Uterus (tissue), 4 donors: ENCODE measurements at places on chromosomes 3 and 15. TPM values are rescaled to one million over a fixed set of nuclear protein-coding genes. Genes with fewer than 3 reads are reported as not detected.

The STRIT1 gene
- total RNA-seq: not detected

The XIRP1 gene
- not detected for total RNA-seq

The BTLA gene
- total RNA-seq: not detected

The CCDC54 gene
- total RNA-seq: not detected

The CHL1 gene
- total RNA-seq: 64.8 TPM

- DNase-seq: no peak
- no peaks in the 10 kb centered on the region for H3K4me1 ChIP-seq
- no peak overlapping the region for H3K27ac ChIP-seq
- H3K36me3 ChIP-seq: no peaks in the 10 kb centered on the region
- H3K4me3 ChIP-seq: no peak overlapping the region
Observed at GRCh38 chr15:24933716-24934115, 21.1 kb upstream of the SNRPN start.

DNA sequence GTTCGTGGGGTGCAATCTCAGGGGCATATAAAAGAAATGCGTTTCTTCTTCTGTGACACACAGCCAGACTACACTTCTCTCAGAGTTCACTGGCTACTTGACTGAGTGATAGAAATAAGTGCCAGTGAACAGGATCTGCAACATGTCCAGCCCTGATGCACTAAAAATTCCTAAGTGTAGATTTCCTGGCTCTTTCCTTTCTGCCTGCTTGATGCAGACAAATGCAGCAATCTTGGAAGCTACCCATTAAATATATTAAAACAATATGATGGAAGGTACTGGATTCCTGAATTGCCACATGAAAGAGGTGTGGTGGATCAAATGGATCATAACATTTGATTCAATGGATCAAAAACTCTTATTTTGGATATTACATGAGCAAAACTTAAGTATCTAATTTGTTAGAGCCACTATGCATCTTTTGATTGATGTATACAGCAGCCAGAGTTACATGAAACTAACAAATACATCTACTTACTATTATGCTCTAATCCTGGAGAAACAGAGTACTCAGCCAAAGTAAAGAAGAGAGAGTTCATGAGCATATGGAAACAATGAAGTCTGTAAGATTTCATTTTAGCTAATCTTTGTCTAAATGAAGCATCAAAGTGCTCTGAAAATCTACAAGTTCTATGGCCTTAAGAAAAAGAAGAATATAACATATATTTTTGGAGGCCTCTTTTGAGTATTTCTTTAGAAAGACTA lies 222.6 kb downstream of the ZNF385D start:
- no peaks in the 10 kb centered on the region for H3K36me3 ChIP-seq
- no peaks in the 10 kb centered on the region for H3K4me1 ChIP-seq
- no peak overlapping the region for H3K4me3 ChIP-seq

GRCh38 chr3:178518660-178519396 lies 17.4 kb upstream of the KCNMB2 start:
- H3K4me1 ChIP-seq: no peaks in the 10 kb centered on the region
- no peak for DNase-seq
- no peaks in the 10 kb centered on the region for H3K27me3 ChIP-seq
- H3K27ac ChIP-seq: no peak overlapping the region
- H3K36me3 ChIP-seq: no peaks in the 10 kb centered on the region

GRCh38 chr3:114408736-114409670 lies 115.2 kb downstream of the TIGIT start:
- no peak overlapping the region for H3K4me3 ChIP-seq
- no peaks in the 10 kb centered on the region for H3K4me1 ChIP-seq
- no peaks in the 10 kb centered on the region for H3K27me3 ChIP-seq
- H3K27ac ChIP-seq: peak overlapping the region; percentile 44
- H3K36me3 ChIP-seq: no peaks in the 10 kb centered on the region

- no peaks in the 10 kb centered on the region for H3K36me3 ChIP-seq
- H3K27ac ChIP-seq: no peak overlapping the region
- no peaks in the 10 kb centered on the region for H3K27me3 ChIP-seq
- H3K4me1 ChIP-seq: no peaks in the 10 kb centered on the region
Observed at GRCh38 chr15:29936353-29937049, 114.2 kb upstream of the TJP1 start.

GRCh38 chr3:120689395-120689794 lies 7.4 kb upstream of the HGD start:
- no peak overlapping the region for H3K4me3 ChIP-seq
- no peaks in the 10 kb centered on the region for H3K27me3 ChIP-seq
- H3K27ac ChIP-seq: no peak overlapping the region
- H3K36me3 ChIP-seq: no peaks in the 10 kb centered on the region

The CYP8B1 gene
- total RNA-seq: not detected

DNA sequence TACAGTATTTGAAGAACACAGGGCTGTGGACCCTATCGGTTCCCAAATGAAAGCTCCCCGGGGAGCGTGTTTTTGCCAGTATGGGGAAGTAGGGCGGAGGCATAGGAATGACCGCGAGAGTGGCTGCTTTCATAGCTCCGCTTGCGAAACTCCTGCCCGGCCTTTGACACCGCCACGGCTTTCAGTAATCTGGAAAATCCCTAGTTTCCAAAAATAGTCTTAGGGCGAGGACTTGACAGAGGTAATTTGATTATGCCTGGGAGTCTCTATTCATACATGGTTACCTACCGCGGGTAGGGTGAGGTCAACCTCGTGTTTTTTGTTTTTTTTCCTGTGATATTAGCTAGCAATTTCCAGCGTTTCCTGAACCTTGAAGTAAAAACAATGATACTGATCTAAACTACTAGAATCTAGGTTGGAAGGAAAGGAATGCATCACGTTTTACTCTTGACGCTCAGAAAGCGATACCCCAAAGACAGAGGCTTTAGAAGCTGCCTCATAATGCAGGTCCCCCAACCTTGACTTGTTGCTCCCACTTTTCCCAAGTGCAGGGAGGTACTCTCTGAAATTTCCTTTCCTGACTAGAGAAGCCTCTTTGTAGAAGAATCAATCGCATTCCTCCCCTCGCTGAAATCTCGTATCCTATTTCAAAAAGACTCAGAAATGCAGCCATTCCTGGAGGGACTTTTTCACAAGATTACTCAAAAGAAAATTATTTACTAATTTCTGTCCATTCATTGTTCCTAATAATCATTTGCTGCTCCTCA lies 894 bp upstream of the CCNL1 start:
- DNase-seq: peak; percentile 90
- H3K36me3 ChIP-seq: no peaks in the 10 kb centered on the region
- peak overlapping the region; percentile 99 for H3K27ac ChIP-seq
- no peaks in the 10 kb centered on the region for H3K27me3 ChIP-seq
- H3K4me1 ChIP-seq: peaks cover 23% of the 10 kb centered on the region

- H3K27me3 ChIP-seq: no peaks in the 10 kb centered on the region
- H3K27ac ChIP-seq: no peak overlapping the region
- H3K36me3 ChIP-seq: no peaks in the 10 kb centered on the region
- DNase-seq: no peak
Observed at GRCh38 chr3:39668420-39668819, 141.0 kb upstream of the MYRIP start.

The SLC51B gene
- total RNA-seq: not detected

DNA sequence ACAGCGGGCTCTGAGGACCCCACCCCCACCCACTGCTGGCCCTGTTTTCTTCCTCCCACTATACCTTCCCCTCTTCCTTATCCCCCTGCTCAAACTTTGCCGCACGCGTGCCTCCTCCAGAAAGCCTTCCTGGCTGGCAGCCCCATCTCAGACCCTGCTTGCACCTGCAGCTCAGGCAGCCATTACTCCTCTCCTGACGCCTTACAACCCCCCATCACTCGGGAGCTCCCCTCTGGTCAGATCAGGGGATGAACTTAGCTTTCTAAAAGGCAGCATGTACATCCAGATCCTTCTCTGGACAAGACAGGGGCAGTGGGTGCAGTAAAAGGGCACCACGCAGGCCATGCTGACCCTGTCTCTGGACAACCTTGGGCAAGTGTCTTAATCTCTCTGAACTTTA lies 94.5 kb downstream of the SEC22A start:
- H3K4me3 ChIP-seq: no peak overlapping the region
- no peak overlapping the region for H3K27ac ChIP-seq
- no peak for DNase-seq
- H3K4me1 ChIP-seq: no peaks in the 10 kb centered on the region
- no peaks in the 10 kb centered on the region for H3K27me3 ChIP-seq
- no peaks in the 10 kb centered on the region for H3K36me3 ChIP-seq

DNA sequence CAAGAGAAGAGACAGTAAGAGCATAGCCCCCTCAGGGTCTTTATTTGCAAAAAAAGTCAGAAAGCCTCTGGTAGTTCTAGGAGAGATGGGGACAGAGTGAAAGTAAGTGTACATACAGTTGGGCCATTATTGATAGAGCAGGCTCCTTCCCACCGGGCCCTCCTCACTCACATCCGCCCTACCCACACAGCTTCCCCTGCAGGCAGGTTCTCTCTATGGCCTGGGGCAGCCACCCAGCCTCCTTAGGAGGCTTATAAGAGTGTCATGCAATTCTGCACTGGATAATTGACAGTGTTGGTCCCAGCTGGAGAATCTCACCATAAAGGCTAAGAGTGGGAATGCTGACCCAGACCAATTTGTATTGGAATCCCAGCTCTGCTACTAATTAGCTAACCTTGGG lies 49.5 kb downstream of the SLC30A4 start:
- H3K4me3 ChIP-seq: no peak overlapping the region
- H3K4me1 ChIP-seq: no peaks in the 10 kb centered on the region

DNA sequence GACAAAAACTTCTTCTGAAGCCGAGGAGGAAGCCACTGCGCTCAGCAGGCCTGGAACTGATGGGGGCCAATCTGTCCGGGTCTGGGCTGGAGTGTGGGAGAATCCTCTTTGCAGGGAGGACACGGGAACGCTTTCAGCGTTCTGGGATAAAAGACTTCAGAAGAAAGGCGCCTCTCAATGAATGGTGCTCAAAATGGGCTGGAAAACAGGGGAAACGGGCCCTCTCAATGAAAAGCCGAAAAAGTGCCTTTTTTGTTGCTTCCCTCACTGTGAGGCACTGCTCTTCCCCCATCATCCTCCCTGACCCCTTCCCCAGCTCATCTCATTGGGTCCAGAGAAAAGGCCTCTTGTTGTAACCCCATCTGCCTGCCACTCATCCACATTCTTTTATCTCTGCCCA lies 119.5 kb upstream of the LRIG1 start:
- H3K27me3 ChIP-seq: no peaks in the 10 kb centered on the region
- no peaks in the 10 kb centered on the region for H3K4me1 ChIP-seq
- no peak overlapping the region for H3K4me3 ChIP-seq

The NAALADL2 gene
- 0.26 TPM for total RNA-seq

DNA sequence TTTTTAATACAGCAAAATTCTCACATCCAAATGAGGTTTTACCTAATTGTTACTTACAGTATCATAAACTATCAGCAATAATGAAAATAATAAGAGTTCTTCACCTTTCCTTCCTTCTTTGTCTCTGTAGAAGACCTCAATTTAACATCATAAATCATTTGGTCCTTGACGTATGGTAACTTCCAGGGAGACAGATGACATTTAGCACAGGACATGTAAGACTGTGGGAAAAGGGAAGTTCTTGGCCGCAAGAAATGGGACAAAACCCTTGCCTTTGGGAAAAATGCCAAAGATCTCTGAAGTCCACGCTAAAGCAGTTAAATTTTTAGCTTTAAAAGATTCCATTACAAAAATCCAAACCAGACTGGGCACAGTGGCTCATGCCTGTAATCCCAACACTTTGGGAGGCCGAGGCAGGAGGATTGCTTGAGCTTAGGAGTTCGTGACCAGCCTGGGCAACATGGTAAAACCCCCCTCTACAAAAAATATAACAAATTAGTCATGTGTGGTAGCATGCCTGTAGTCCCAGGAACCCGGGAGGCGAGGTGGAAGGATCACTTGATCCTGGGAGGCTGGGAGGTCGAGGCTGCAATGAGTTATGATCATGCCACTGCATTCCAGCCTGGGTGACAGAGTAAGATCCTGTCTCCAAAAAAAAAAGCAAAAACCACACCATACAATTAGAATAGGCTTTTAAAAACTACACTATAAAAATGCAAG lies 8.8 kb downstream of the PTPN9 start:
- H3K4me1 ChIP-seq: no peaks in the 10 kb centered on the region
- DNase-seq: no peak
- no peak overlapping the region for H3K4me3 ChIP-seq
- H3K27me3 ChIP-seq: no peaks in the 10 kb centered on the region

The GREM1 gene
- 0.88 TPM for total RNA-seq

DNA sequence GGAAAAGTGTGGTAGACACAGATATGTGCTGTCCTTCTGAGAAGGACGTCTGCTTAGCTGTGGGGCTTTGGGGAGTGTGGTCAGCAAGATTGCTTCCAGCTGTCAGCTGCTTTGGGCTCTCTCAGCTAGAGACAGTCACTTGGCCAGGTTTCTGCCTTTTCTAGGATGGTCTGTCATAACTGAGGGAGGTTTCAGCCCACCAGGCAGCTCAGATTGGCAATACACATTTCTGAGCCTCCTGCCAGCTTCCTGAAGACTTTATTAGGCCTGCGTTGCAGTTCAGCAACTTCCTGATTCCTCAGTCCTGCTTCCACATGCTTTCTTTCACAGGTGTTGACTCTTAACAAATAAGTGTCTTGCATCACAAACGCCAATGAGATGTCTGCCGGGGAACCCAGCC lies 286.5 kb downstream of the SQOR start:
- H3K27ac ChIP-seq: no peak overlapping the region
- no peaks in the 10 kb centered on the region for H3K27me3 ChIP-seq
- DNase-seq: no peak
- H3K4me1 ChIP-seq: no peaks in the 10 kb centered on the region
- H3K36me3 ChIP-seq: no peaks in the 10 kb centered on the region

- H3K27me3 ChIP-seq: no peaks in the 10 kb centered on the region
- H3K36me3 ChIP-seq: no peaks in the 10 kb centered on the region
- no peak for DNase-seq
- H3K4me3 ChIP-seq: no peak overlapping the region
Observed at GRCh38 chr15:95095250-95095649, 863.9 kb downstream of the MCTP2 start.

The CHRNA5 gene
- total RNA-seq: 3.8 TPM

GRCh38 chr15:70559265-70560239 lies 203.8 kb downstream of the UACA start:
- H3K27me3 ChIP-seq: no peaks in the 10 kb centered on the region
- no peaks in the 10 kb centered on the region for H3K36me3 ChIP-seq
- no peaks in the 10 kb centered on the region for H3K4me1 ChIP-seq

- H3K27ac ChIP-seq: no peak overlapping the region
- H3K4me1 ChIP-seq: no peaks in the 10 kb centered on the region
- H3K36me3 ChIP-seq: no peaks in the 10 kb centered on the region
Observed at GRCh38 chr3:113662824-113663223, 33.6 kb downstream of the USF3 start.

The CSPG4 gene
- total RNA-seq: 54.3 TPM

The FETUB gene
- total RNA-seq: not detected

The SPTSSB gene
- not detected for total RNA-seq

- DNase-seq: no peak
- no peak overlapping the region for H3K4me3 ChIP-seq
- no peaks in the 10 kb centered on the region for H3K36me3 ChIP-seq
- H3K4me1 ChIP-seq: no peaks in the 10 kb centered on the region
- H3K27me3 ChIP-seq: no peaks in the 10 kb centered on the region
- no peak overlapping the region for H3K27ac ChIP-seq
Observed at GRCh38 chr3:154307363-154307762, 16.9 kb downstream of the DHX36 start.

The TIMMDC1 gene
- total RNA-seq: 28.2 TPM

GRCh38 chr15:64808785-64809453 lies 16.5 kb downstream of the PIF1 start:
- H3K4me3 ChIP-seq: no peak overlapping the region
- no peak for DNase-seq
- no peaks in the 10 kb centered on the region for H3K36me3 ChIP-seq
- H3K27ac ChIP-seq: peak overlapping the region; percentile 90
- H3K4me1 ChIP-seq: peaks cover 10% of the 10 kb centered on the region

The AHSG gene
- not detected for total RNA-seq

The ATOSA gene
- total RNA-seq: 75.8 TPM
